ENCODE measurements at places on chromosomes 16 and 17. TPM values are rescaled to one million over a fixed set of nuclear protein-coding genes. Genes with fewer than 3 reads are reported as not detected.

Gene AIPL1
- not detected for total RNA-seq

Gene SLC38A8
- not detected for total RNA-seq

Gene CDH11
- not detected for total RNA-seq

Gene MYO15B
- 38.4 TPM for total RNA-seq

Gene PLA2G10
- not detected for total RNA-seq

Gene AKAP1
- total RNA-seq, result 16.8 TPM

Gene NFAT5
- 37.6 TPM for total RNA-seq

Gene DPEP1
- total RNA-seq, result not detected

Gene SPAG7
- 94.6 TPM for total RNA-seq

Gene CRHR1
- total RNA-seq, result 0.32 TPM

Gene CA5A
- not detected for total RNA-seq

Gene IL17C
- total RNA-seq, result not detected

Gene PARD6A
- total RNA-seq, result 17.6 TPM

Gene ZNF213
- 6.1 TPM for total RNA-seq

Gene CDH8
- total RNA-seq, result not detected

Gene CHRNB1
- total RNA-seq, result 12.1 TPM

Gene CDIP1
- total RNA-seq, result 27.5 TPM

Gene GP1BA
- total RNA-seq, result not detected

Gene KRTAP4-1
- total RNA-seq, result not detected

Gene AANAT
- total RNA-seq, result not detected

Gene SPNS3
- total RNA-seq, result 4.4 TPM

Gene ATP6V0A1
- 14.9 TPM for total RNA-seq

Gene TBC1D3C
- not detected for total RNA-seq

Gene TNFRSF13B
- total RNA-seq, result not detected

Gene PNMT
- total RNA-seq, result not detected

Gene C16orf46
- total RNA-seq, result 0.59 TPM

Measured in activated naive CD4-positive, alpha-beta T cell treated with anti-CD3 and anti-CD28 coated beads, Interleukin-2, amount 50 U/mL, for 72 hours (primary cell).